Stimulated activated CD4-positive, alpha-beta T cell treated with anti-CD3 and anti-CD28 coated beads, Interleukin-4, amount 100 ng/mL, for 1 hour (primary cell): ENCODE measurements at places on chromosomes 3 and 15.

DNA sequence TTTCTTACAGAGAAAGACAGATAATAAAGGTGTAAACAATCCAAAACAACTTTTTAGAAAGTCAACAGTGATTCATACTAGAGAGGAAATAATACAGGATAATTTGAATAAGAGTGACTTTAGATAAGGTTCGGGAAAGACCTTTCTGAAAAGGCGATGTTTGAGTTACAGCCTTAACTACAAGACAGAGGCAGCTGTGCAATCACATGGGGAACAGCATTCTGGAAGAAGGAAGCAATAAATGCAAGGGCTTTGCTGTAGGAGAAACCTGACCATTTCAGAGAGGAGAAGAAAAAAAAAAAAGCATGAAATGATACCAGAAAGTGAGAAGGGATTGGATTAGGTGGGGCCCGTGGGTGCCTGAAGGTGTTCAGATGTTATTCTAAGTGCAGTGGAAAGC lies 200.6 kb upstream of the ATP11B start:
- no peak for DNase-seq

DNA sequence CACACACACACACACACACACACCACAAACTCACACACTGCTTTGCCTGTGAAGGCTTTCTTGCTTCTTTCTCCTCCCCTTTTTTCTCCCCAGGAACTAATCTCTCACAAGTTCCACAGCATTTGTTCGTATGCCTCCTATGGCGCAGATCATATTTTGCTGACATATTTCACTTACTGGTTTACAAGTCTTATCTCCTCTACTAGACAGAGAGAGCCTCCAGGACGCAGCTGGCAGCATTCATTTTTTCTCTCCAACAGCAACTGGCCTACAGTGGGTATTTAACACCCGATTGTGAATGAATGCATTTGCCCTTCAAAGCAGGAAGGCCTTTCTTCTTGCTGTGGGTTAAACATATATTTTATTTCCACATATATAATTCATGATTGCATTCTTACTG lies 47.0 kb upstream of the DLG1 start:
- no peak for DNase-seq

GRCh38 chr3:64251019-64251418 lies 25.8 kb upstream of the PRICKLE2 start:
- DNase-seq, result no peak

DNA sequence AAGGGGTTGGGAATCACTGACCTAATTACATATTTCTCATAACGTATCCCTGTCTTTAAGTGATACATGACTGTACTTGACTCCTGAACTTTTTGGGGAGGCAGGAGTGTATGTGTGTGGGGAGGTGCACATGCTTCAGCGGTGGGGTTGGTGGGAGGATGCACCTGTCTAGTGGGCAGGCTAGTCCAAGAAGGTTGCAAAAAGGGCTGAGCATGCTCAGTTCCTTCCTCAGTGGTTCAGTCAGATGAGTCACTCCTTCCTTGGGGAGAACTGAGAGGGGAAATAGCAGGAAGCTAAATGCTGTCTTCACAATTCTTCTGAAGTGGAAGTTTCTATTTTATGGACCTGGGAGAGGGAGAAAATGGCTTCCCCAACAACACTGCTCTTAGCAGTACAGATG lies 24.6 kb upstream of the AP4E1 start:
- no peak for DNase-seq

GRCh38 chr3:14262212-14262611 lies 83.6 kb downstream of the LSM3 start:
- DNase-seq, result no peak

GRCh38 chr3:66376568-66376967 lies 124.3 kb downstream of the LRIG1 start:
- no peak for DNase-seq

DNA sequence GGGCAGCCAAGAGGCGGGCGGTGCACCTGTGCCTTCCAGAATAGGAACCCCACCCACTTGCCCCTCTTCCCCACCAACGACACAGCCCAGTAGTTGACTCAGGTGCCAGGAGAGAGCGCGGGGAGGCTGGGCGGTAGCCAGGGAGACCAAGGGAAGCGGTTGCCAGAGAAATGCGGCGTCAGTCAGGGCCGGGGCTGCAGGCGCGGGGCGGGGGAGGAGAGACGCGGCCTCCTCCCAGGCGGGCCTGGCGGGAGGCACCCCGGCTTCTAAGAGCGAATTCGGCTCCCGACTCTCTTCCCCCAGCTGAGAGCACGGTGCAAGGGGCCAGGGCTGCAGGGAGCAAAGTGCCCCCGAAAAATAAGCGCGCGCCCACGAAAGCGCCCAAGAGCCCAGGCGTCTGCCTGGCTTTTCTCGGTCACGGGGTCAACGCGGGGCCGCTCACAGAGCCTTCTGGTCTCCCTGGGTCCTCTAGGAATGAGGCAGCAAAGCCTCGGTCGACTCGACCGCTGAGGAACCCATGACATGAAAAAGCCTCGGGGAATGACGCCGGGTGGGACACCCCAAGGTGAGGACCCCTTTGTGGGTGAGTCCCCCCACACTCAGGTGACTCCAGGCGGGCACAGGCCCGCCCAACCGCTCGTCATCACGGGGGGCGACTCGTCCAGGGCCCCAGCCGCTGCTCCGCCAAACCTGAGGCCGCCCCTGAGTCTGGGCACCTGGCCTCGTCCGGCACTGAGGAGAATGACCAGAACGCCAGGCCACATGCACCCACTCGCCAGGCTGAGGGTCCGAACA lies 716 bp downstream of the CPEB1 start:
- peak; percentile 13 for DNase-seq
